BJ (cell line): ENCODE measurements at places on chromosomes 1 and 21.

GRCh38 chr21:34195335-34195734, 122.0 kb downstream of the MRPS6 start:
- DNase-seq: no peak

GRCh38 chr1:207838156-207839082, 72.5 kb downstream of the CD34 start:
- DNase-seq: no peak

DNA sequence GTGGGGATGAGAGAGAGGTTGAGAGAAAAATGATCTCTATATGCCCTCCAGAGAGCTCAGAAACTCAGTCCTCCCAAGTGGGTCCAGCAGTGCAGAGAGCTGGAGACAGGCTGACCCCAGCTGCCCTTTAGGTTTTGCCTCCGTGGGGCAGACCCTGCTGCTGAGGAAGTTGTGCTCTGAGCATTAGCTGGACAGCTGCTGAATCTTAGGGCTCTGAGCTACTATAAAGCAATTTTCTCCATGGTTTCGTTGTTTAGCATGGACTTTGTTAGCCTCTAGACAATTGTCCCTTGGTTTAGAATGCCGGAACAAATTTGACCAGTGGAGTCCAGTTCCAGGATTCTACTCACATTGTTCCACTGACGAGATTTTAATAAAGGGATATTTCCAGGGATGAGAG, 22.1 kb downstream of the BATF3 start:
- DNase-seq: no peak

DNA sequence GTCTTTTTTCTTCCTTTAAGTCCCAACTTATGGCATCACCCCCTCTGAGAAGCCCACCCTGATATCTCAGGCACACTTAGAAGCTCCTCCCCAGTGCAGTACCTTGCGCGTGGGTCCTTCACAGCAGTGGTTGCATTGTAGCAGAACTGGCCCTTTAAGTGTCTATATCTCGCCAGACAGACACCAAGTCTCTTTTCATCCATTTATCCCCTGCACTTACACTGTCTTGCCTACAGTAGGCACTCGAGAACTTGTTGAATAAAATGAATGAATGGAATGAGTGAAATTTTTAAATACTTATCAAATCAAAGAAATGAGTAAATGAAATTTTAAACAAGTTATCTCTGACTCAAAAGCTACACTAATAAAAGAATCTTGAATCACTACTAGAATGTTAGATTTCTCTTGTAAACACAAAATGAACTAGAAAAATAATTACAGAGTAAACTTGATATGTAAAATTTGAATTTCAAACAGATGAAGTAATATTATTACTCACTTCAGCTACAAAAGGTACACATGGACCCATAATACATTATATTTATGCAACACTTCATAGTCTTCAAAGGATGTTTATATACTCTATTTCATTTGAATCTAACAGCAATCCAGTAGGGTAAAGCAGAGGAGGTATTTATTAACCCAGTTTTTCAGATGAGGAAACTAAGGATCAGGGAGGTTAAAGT, 54.7 kb upstream of the MAN1A2 start:
- peak; percentile 7 for DNase-seq

- no peak for DNase-seq
Measured at GRCh38 chr1:16886860-16887605, 8.7 kb upstream of the RNU1-2 start.

- DNase-seq: no peak
Measured at GRCh38 chr1:155137154-155137949, 1.7 kb downstream of the SLC50A1 start.

DNA sequence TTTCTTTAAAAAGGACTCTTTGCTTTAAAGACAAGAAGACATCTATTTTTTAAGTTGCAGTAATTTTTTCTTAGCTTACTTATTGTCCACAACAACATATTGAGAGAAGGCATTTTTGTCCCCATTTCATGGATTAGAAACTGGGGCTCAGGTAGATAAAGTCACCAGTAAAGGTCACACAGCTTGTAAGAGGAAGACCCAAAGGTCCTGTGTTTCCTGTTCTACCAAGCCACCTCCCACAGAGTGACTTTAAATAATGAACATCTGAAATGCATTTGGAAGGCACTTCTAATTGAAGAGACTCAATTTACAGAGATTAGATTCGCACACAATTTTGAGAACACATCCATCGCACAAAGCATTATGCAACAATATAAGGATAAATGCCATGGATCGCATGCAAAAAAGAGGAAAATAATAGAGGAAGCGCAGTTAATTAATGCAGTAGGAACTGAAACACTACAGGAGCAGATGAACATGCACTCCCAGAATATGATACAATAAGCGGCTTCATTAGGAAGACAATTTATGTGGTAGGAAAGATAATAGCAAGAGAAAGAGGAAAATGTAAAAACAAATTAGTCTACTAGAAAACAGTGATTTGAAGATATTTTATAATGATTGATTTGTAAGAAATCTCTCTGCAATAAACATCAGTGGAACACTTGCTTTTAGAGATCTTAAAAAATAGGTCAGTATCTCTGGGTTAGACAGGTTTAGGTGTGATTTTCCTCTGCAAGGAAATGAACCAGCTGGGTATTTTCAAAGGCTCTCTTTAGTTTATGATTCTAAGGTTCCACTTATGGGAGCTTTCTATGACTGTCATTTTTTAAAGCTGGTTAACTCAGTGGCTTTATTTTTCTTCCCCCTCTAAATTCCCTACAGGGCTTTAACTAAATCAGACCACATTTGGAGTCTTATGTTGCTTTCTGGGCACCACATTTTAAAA, 27.1 kb upstream of the CD2 start:
- DNase-seq: no peak

DNA sequence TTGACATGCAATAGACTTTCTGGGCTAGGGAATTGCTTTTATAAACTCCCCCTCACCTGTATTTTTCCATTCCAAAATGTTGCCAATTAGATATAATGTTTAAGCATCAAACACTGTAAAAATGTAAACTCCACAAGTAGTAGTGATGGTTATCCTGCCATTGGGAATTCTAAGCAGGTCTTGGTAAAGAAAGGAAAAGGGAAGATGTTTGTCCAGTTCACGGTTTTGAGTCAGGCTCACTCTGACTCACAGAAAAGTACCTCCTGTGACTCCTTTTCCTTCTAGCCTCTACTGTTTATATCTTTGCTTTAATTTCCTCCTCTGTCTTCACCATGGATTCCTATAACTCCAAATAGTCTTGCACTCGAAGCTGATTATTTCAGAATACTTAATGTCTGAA, 19.0 kb upstream of the PTPN14 start:
- DNase-seq: no peak

DNA sequence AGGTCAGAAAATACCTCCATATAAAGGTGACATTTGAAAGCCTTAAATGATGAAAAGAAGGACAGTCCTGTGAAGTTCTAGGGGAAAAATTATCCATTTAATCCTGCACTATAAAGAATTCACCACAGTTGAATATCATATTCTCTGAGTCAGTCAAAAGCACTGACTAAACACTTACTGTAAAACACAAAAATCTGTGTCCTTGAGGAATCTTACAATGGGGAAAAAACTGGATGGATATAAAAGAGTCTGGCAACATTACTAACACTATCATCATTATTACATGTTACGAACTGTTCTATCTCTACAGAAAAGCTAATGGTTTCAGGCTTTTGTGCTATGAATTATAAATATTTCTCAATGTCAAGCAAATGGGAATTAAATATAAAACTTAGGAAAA, 42.4 kb upstream of the HP1BP3 start:
- no peak for DNase-seq

DNA sequence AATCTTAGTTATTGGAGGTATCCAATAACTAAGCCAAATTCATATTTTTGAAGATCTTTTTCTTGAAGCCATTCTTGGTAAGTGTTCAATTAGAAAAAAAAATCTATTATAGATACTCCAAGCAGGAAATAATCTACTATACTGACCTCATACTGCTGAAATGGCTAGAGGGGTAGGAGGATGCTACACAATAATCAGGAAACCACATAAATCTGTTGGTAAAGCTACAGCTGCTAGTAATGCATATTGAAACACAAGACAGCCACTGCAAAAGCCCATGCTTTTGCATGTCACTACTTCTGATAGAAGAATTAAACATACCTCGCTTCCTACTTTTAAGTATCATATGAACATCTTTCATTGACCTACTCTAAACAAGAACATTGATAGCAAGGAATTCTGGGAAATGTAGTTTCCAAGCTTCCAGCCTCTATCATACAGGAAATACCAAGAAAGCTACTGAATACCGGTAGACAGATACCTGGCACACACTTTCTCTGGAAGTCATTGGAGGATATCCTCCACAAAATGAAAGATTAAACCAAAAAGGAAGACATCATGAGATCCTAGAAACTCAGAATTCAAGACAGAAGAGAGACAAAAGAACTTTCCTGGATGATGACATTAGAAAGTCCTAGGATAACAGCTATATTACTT, 103.0 kb upstream of the VAV3 start:
- no peak for DNase-seq

GRCh38 chr1:44806025-44806703, 987 bp downstream of the DYNLT4 start:
- DNase-seq: no peak

DNA sequence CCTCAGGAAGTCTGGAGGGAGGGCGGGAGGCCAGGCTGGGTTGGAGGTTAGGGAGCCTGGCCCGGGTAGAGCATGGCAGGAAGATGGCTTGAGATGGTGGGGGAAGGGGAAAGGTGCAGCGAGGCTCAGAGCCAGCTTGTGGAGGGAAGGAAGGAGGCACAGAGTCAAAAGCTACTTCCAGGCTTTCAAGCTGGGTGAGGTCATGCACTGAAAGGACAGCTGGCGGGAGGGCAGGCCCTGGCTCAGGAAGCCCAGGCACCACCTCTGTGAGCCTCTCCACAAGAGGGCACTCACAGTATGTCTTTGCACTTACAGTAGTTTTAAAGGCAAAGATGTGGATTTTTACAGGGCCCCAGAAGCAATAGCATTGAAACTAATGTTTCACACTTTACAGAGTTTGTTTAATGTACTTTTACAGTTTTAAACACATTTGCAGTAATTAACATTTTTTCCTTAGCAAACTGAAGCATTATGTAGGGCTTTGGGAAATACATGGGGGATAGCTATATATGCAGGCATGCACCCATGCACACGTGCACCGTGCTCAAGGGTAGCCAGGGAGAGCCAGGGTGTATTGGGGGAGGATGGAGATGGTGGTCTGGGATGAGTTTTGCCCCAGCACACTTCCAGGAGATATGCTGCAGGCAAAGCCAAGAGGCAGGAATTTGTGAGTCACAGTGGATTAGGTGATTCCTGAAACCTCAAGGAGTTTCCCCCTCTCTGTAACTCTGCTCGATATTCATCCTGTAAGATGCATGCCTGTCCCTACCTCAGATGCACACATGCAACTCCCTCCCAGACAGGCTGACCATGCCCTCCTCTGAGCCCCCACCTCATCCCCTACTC, 6.1 kb upstream of the ADAM15 start:
- no peak for DNase-seq

GRCh38 chr21:16007943-16008342, 278.2 kb downstream of the USP25 start:
- no peak for DNase-seq

DNA sequence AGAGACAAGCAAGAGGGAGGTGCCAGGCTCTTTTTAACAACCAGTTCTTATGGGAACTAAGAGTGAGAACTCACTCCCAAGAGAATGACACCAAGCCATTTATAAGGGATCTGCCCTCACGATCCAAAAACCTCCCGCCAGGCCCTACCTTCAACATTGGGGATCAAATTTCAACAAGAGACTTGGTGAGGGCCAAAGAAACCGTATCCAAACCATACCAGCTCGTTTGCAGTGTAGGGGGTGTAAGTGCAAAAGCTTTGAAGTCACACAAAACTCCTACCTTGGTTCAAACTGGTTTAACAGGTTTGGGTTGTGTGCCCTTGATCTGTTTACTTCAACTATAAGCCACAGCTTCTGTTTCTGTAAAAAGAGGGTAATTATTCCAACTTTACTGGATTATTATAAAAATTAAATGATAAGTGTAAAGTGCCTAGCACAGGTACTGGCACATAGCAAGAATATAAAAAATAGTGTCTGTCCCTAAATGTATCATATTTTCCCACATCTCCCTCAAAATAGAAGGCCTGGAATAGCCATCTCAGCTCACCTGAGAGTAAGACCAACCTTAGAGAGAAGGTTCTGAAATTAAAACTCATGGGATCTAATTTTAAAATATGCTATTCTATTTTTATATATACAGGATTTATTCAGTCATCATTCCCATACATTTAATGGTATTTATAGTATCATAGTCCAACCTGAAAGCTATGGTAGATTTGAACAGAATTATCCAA, 7.0 kb upstream of the USP25 start:
- no peak for DNase-seq

GRCh38 chr1:244665771-244666217, 12.9 kb downstream of the DESI2 start:
- DNase-seq: no peak

- no peak for DNase-seq
Measured at GRCh38 chr1:223001653-223002634, 141.1 kb downstream of the TLR5 start.

DNA sequence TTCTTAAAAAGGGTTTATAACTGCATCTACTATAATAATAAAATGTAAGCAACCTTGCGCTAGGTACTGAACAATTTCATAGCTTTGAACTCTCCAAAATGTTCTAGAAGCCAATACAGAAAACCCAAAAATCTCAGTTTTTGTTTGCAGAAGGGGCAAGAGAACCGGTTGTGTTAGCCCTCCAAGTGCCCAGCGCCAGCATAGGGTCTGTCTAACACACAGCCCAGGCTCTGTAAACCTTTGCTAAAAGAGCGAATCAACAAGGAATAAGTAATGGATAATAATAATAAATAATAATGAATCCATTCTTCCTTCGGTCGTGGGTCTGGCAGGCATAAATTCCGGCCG, 333 bp upstream of the CHAF1B start:
- no peak for DNase-seq

DNA sequence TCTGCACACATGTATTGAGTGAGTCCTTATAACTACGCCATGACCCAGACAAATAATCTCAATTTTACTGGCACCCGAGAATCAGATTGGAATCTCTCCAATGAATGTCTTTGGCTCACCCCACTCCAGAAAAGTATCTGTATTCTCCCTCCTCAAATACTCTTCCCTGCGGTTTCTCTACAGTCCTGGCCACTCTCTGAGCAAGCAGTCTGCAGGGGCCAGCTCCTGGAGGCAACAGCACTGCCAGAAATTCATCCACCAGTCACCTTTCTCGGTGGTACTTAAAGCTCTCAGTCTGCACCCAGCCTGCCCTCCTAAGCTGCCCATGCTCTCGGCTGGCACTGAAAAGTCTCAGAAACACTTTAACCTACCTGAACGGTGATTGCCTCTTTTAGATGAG, 16.1 kb upstream of the LYST start:
- DNase-seq: no peak
